ENCODE measurements at places on chromosomes 13 and 19.
A peak's percentile ranks its signal among the peaks of the same experiment; 100 is the strongest.

- DNase-seq, result no peak
These were observed 304.1 kb downstream of the FGF14 start for GRCh38 chr13:102097708-102098107.

DNA sequence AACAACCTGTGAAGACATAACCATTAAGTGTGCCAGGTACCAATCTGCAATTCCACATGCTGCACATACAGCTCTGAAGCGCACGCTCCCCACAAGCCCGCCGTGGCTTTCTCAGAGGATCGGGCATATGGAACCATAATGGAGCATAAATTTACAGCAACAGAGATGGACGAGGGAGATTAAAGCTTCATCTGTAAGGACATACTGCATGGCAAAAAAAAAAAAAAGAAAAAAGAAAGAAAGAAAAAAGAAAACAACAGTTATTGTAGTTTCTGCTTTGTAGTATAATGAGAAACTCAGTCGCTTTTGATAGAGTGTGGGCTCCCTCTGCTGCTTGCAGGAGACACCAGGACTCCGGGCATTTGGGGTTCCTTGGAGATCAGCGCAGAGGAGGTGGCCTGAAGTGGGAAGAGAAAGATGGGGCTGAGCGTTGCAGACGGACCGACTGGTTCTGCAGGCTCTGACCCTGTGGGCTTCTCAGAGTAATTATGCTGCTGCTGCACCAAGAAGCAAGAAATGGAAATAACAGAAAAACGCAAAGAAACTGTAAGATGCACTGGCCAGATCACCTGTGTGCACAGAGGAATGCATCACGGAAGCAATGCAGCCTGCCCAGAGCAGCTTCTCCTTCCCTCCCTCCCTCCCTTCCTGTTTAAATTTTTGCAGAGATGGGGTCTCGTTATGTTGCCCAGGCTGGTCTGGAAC lies 10.8 kb upstream of the PDCD5 start:
- DNase-seq, result no peak

GRCh38 chr13:27349458-27349857 lies 75.0 kb upstream of the GTF3A start:
- DNase-seq, result no peak

GRCh38 chr13:41394166-41394565 lies 63.2 kb upstream of the RGCC start:
- DNase-seq, result no peak

DNA sequence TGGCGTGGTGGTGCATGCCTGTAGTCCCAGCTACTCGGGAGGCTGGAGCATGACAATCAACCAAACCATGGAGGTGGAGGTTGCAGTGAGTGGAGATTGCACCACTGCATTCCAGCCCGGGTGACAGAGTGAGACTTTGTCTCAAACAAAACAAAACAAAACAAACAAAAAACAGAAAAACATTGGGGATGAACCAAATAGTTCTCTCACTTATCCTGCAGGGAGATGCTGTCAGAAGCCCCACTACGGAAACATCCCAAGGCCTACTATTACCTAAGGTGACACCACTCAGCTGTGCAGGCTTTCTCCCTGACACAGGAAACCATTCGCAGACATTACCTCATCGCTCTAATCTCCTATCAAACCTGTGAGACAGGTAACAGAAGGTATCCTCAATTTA lies 113.5 kb downstream of the FOXO1 start:
- no peak for DNase-seq

DNA sequence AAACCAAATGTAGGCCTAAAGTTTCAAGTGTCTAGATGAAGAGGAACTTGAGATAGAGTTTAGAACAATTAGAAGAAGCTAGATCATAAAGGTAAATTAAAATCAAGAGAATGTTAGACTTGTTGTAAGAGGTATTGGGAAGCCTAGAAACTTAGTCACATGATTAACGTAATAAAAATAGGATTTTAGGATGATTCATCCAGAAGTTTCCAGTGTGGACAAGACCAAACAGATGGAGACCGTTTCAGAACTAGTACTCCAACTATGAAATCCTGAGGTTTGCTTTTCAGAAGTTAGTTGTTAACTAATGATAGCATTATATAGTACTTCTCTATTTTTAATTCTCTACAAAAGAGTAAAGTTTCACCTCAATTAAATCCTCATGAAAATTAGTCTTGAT lies 104.9 kb downstream of the MZT1 start:
- DNase-seq, result no peak

DNA sequence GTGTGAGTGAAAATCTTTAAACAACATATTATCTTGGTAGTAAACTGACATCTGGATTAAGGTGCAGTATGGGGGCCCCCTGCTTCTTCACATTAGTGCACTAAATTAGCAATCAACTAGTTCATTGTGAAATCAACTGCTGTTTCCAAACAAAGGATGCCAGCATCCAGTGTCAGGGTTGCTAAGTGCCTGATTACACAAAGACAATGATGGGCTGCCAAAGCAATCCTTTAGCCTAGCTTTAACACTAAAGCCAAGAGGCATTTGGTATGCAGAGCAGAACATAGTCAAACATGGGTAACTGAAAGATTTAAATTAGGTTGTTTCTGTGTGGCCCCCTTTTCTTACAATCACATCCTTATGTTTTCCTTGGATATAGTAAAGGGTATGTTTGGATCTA lies 543.1 kb upstream of the SLITRK5 start:
- no peak for DNase-seq

DNA sequence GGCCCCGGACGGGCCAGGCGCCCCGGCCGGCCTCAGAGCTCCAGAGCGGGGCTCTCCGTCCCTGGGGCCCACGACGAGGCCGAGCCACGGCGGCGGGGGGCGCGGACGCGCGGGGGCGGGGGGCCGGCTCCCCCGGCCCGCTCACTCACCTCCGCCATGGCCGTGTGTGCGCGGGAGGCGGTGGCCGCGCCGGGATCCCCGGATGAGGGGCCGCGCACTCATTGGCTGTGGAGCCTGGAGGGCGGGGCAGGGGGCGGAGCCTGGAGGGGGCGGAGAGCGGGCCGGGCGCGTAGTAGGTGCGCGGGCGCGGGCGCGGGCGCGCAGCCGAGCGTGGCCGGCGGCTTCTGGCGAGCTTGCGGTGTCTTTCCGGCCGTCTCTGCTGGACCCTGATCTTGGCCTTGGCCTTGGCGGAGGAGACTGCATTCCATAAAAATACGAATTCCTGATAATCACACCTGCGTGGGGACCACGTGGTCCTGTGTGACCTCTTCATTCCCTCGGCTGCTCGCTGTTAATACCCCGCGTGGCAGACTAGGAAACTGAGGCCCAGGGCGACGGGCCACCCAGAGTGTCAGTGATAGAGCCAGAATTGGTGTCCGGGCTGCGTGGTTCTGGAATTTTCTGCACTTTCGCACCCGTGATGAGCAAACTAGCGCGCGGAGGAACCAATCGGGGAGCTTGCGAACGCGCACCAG lies at the start of gene MIER2:
Gene MIER2, minus strand, starts transcription at position 172 of the 695 bp plus-strand sequence. Its CDS starts 14 bp downstream, at position 158.
- DNase-seq, result peak; percentile 89

DNA sequence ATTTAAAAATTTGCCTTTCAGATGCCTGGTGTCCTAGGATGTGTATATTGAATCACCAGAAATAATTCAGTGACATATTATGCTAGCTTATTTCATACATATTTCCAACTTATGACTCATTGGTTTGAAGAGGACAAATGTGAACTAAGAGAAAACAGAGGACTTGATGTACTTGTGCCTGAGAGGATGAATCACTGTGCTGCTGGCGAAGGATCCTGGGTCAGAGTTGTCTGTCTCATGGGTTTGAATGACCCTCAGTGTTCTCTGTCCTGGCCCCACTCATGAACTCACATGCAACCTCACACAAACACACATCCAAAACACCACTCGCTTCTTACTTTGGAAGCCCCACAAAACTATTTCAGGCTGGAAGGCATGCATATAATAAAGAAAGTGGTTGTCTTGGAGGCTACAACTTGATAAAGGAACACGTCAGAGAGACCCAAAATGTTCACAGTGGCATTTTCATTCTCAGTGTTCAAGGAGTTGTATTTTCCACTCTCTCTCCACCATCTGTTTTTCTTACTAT lies 129.0 kb upstream of the SPRY2 start:
- DNase-seq, result no peak

GRCh38 chr13:49343731-49344130 lies 96.0 kb downstream of the CDADC1 start:
- no peak for DNase-seq

Data from stimulated activated CD4-positive, alpha-beta T cell treated with anti-CD3 and anti-CD28 coated beads, Interleukin-15, amount 100 ng/mL, for 1 hour (primary cell).